Natural killer cell treated with Interleukin-12 subunit alpha and Interleukin-12 subunit beta and Interleukin-15 and Interleukin-18, amount 100 ng/mL, for 72 hours (primary cell): ENCODE measurements at places on chromosomes 11 and 22.

DNA sequence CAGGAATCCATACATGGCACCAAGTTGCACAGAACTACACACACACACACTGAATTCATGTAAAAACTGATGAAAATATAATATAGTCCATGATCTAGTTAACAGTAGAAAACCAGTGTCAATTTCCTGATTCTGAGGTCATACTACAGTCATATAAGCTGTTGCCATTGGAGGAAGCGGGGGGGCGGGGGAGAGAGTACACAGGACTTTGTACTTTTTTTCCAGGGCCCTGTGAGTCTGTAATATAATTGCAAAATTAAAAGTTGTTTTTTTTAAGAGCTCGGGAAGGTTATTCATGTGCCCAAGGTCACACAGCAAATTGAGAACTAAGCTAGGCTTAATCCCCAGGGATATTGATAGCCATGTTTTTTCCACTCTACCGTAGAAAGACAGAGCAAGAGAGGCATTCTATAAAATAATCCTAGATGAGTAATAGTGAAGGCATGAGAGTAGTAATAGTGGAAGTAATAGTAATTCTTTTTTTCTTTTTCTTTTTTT is 312.3 kb downstream of the MN1 start:
- no peak for DNase-seq
- H3K27ac ChIP-seq: no peak overlapping the region
- H3K27me3 ChIP-seq: peaks cover 11% of the 10 kb centered on the region
- no peak overlapping the region for H3K4me3 ChIP-seq
- peaks cover 3% of the 10 kb centered on the region for H3K4me1 ChIP-seq
- H3K36me3 ChIP-seq: no peaks in the 10 kb centered on the region

DNA sequence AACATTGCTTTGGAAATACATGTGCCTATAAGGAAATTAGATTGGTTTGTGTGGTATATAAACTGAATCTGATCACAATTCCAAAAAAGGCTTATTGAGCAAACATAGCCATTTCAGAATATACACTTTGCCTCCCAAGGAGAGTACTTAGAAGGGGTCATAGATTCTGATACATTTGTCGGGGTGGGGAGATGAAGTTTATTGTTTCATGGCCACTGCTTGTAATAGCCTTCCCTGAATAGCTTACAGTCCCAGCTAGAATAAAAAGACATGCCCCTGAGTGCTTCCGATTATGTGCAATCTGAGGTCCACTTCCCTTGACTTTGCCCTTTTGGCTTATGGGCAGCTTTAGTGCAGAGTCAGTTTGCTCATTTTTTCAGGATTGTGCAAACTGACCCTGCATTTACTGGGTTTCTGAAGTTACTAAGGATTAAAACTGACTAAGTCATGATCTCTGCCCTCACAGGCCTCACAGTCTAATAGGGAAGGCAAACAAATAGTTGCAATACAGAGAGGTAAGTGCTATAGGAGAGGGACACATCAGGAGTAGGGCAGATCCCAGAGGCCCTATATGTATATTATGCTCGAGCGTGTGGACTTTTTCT is 184.2 kb downstream of the BLID start:
- H3K27ac ChIP-seq: no peak overlapping the region
- DNase-seq: no peak
- H3K4me1 ChIP-seq: no peaks in the 10 kb centered on the region
- peaks cover 34% of the 10 kb centered on the region for H3K27me3 ChIP-seq
- no peaks in the 10 kb centered on the region for H3K36me3 ChIP-seq
- H3K4me3 ChIP-seq: no peak overlapping the region

- H3K4me1 ChIP-seq: peaks cover 62% of the 10 kb centered on the region
- H3K4me3 ChIP-seq: no peak overlapping the region
- H3K27ac ChIP-seq: peak overlapping the region; percentile 87
- no peaks in the 10 kb centered on the region for H3K36me3 ChIP-seq
- no peaks in the 10 kb centered on the region for H3K27me3 ChIP-seq
- no peak for DNase-seq
Observed at GRCh38 chr11:114092953-114093352, 33.4 kb downstream of the ZBTB16 start.

DNA sequence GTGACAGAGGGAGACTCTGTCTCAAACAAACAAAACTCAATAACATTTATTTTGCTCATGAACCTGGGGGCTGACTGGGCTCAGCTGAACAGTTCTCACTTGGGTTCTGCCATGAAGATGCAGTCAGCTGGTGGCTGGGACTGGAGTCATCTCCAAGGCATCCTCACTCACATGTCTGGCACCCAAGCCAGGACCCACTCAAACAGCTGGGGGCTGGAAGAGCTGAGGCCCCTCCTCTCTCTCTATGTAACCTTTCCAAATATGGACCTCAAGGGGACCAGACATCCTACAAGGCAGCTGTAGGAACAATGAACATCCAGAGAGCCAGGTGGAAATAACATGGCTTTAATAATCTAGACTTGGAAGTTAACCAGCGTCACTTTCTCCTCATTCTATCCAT is 16.8 kb downstream of the HSPA8 start:
- DNase-seq: no peak
- H3K4me3 ChIP-seq: no peak overlapping the region
- H3K27me3 ChIP-seq: no peaks in the 10 kb centered on the region

DNA sequence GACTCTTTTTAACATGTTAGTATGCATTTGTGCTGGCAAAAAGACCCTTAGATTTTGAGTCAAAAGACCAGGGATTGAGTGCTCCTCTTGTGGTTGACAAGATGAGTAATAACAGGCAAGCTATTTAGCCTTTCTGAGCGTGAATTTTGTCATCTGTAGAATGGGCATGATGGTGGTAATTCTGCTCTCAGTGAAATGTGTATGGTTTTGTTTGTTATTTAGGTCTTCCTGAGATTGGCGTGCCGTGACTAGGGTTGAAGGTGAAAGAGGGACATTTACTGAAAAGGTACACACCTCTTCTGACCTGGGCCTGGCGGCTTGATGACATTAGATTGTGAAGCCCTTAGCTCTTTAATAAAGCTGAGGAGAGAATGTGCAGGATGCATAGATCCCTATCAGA is 8.4 kb upstream of the CEP295 start:
- H3K4me1 ChIP-seq: peaks cover 3% of the 10 kb centered on the region
- no peak for DNase-seq
- peak overlapping the region; percentile 79 for H3K4me3 ChIP-seq
- H3K27ac ChIP-seq: peak overlapping the region; percentile 61
- no peaks in the 10 kb centered on the region for H3K36me3 ChIP-seq

GRCh38 chr11:89147229-89147628 is 30.4 kb upstream of the TYR start:
- H3K4me1 ChIP-seq: no peaks in the 10 kb centered on the region
- H3K36me3 ChIP-seq: no peaks in the 10 kb centered on the region
- no peak overlapping the region for H3K27ac ChIP-seq
- DNase-seq: no peak

GRCh38 chr11:134830312-134830711 is 418.3 kb upstream of the B3GAT1 start:
- no peak overlapping the region for H3K27ac ChIP-seq
- no peaks in the 10 kb centered on the region for H3K4me1 ChIP-seq
- H3K36me3 ChIP-seq: no peaks in the 10 kb centered on the region
- no peak for DNase-seq
- peaks cover 26% of the 10 kb centered on the region for H3K27me3 ChIP-seq

- H3K4me3 ChIP-seq: no peak overlapping the region
- H3K27ac ChIP-seq: no peak overlapping the region
- H3K36me3 ChIP-seq: no peaks in the 10 kb centered on the region
- DNase-seq: no peak
- peaks cover 2% of the 10 kb centered on the region for H3K4me1 ChIP-seq
- no peaks in the 10 kb centered on the region for H3K27me3 ChIP-seq
Observed at GRCh38 chr22:46354993-46355305, 19.4 kb downstream of the TRMU start.

DNA sequence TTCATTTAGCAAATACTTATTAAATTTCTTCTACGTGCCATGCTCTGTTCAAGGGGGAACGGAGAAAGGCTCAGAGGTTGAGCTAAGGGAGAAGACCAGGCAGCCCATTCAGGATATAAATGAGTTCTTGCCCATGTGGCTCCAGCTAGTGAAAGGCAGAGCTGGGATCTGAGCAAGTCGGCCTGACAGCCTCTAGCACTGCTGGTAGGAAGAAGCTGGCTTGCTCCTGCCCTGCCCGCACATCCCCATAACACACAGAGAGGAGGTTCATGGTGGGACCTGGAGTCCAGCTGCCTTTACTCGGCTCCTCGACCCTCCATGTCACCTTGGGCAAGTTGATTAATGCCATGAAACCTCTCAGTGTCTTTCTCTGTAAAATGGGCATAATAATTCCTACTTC is 2.0 kb downstream of the SLC15A3 start:
- no peak overlapping the region for H3K4me3 ChIP-seq
- peaks cover 22% of the 10 kb centered on the region for H3K27me3 ChIP-seq
- H3K4me1 ChIP-seq: peaks cover 16% of the 10 kb centered on the region

GRCh38 chr22:22465782-22466181 is 42.8 kb downstream of the ZNF280B start:
- H3K27ac ChIP-seq: no peak overlapping the region
- no peak overlapping the region for H3K4me3 ChIP-seq
- H3K27me3 ChIP-seq: peaks cover 24% of the 10 kb centered on the region
- no peaks in the 10 kb centered on the region for H3K4me1 ChIP-seq
- no peak for DNase-seq
